ENCODE measurements at places on chromosomes 4 and X. TPM values are rescaled to one million over a fixed set of nuclear protein-coding genes. Genes with fewer than 3 reads are reported as not detected.
A peak's percentile ranks its signal among the peaks of the same experiment; 100 is the strongest.

Gene SSX2B
- total RNA-seq: not detected

GRCh38 chr4:25803720-25804225, 59.0 kb downstream of the SEL1L3 start:
- no peak for DNase-seq
- no peaks in the 10 kb centered on the region for H3K4me1 ChIP-seq
- no peak overlapping the region for H3K27ac ChIP-seq
- no peak overlapping the region for H3K4me3 ChIP-seq

Gene ARMCX1
- 0.42 TPM for total RNA-seq

Gene PDE5A
- 0.66 TPM for total RNA-seq

Gene RHOXF2B
- total RNA-seq: not detected

GRCh38 chrX:103464072-103464773, 55.1 kb downstream of the RAB40A start:
- H3K27me3 ChIP-seq: no peaks in the 10 kb centered on the region
- peak overlapping the region; percentile 79 for H3K4me3 ChIP-seq
- H3K27ac ChIP-seq: no peak overlapping the region
- no peaks in the 10 kb centered on the region for H3K36me3 ChIP-seq
- peak; percentile 14 for DNase-seq

DNA sequence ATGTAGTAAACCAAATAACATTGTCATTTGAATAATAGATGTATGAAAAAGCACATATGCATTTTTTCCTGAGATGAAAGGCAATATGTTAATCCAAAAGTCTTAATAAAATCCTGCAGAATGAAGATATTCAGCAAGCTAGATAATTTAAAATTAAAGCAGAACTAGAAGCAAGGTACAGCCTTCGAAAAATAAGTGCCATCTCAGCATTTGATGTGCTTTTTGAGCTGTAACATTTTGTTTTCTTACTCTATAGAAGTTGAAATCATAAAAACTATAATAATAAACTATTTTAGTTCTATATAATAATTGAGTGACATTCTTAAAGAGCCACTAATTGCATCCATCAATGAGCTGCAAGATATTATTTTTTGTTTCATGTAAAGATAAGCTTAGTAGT, 410.4 kb upstream of the TRAM1L1 start:
- H3K4me1 ChIP-seq: no peaks in the 10 kb centered on the region
- no peaks in the 10 kb centered on the region for H3K36me3 ChIP-seq
- no peak overlapping the region for H3K27ac ChIP-seq
- H3K27me3 ChIP-seq: no peaks in the 10 kb centered on the region
- DNase-seq: no peak

DNA sequence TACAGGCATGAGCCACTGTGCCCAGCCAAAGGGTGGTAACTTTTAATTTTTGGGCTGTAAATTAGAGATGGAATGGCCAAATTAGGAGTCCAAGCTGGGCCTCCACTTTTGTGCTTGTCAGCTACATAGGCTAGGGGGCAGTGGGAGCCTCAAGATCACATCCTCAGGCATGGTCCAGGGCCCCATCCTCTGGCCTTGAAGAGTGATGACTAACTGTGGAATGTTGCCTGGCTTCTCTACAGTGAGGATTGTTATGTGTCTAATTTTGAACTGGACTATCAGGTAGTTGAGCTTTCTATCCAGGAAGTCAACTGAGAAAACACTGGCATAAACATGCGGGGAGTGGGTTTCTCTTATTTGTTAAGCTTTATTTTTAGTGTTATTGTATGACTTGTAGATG, 33.0 kb downstream of the CCNG2 start:
- no peaks in the 10 kb centered on the region for H3K36me3 ChIP-seq
- no peaks in the 10 kb centered on the region for H3K27me3 ChIP-seq
- DNase-seq: no peak
- no peak overlapping the region for H3K4me3 ChIP-seq
- H3K27ac ChIP-seq: no peak overlapping the region

- H3K27ac ChIP-seq: no peak overlapping the region
- peaks cover 5% of the 10 kb centered on the region for H3K27me3 ChIP-seq
- no peaks in the 10 kb centered on the region for H3K4me1 ChIP-seq
- H3K4me3 ChIP-seq: no peak overlapping the region
- H3K36me3 ChIP-seq: no peaks in the 10 kb centered on the region
Observed at GRCh38 chr4:14669371-14669770, 332.9 kb upstream of the CPEB2 start.

DNA sequence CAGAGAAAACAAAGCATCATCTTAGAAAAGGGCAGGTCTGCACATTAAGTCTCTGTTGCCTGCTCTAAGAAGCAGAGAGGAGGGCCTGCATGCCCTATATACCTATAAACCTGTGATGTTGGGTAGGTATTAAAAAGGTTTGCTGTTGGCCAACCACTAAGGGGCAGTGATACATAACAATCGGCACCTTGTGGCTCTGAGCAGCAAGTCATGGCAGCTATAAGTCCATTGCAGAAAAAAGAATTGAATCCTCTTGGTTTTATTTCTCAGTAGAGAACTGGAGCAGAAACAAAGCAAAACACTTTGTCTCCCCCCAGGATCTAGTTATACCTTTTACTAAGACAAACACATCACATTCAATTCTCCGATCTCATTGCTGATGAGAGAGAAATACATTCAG, 1364.4 kb downstream of the STIM2 start:
- no peaks in the 10 kb centered on the region for H3K36me3 ChIP-seq
- no peaks in the 10 kb centered on the region for H3K4me1 ChIP-seq
- H3K4me3 ChIP-seq: no peak overlapping the region
- DNase-seq: no peak
- H3K27ac ChIP-seq: no peak overlapping the region

DNA sequence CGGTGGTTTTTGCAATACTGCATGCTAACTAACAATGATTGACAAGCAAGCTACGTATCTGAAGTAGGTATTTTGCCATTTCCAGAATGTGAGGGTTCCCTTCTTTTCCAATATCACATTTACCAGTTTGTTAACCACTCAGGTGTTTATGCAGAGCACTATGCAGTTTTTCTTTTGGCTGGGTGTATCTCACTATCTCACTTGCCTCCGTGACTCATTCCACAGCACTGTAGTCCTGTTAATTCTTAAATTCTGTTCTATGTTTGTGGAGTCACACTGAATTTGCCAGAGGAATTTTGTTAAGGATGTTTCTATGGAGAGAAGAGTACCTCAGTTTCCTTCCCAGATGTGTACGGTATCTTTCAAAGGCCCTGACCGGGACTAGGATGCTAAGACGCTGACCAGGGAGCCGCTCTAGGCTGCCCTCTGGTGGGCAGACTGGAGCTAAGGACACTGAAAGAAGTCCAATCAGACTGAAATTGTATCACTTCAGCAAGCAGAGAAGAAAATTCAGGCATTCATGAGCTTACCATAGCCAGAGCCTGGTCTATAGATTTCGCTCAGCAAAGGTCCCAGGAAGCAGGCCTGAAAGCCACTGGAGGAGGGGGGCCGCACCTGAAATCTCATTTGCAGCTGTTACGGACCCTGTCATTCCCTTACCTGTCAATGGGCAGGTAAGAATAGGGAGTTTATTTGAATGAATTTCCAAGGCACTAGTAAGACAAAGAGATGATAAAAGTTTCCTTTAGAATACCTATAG, 388.4 kb upstream of the SPOCK3 start:
- no peaks in the 10 kb centered on the region for H3K4me1 ChIP-seq
- no peaks in the 10 kb centered on the region for H3K36me3 ChIP-seq
- H3K27me3 ChIP-seq: no peaks in the 10 kb centered on the region
- no peak for DNase-seq

GRCh38 chrX:11273544-11273943, 19.7 kb upstream of the AMELX start:
- peaks cover 8% of the 10 kb centered on the region for H3K27me3 ChIP-seq
- H3K4me3 ChIP-seq: no peak overlapping the region
- H3K4me1 ChIP-seq: no peaks in the 10 kb centered on the region

Gene EOLA2
- total RNA-seq: 38.4 TPM

Gene TIMM17B
- total RNA-seq: 52.6 TPM

GRCh38 chr4:24236532-24236931, 346.7 kb upstream of the PPARGC1A start:
- no peaks in the 10 kb centered on the region for H3K36me3 ChIP-seq
- H3K4me3 ChIP-seq: no peak overlapping the region
- DNase-seq: no peak
- peaks cover 2% of the 10 kb centered on the region for H3K27me3 ChIP-seq
- no peaks in the 10 kb centered on the region for H3K4me1 ChIP-seq

DNA sequence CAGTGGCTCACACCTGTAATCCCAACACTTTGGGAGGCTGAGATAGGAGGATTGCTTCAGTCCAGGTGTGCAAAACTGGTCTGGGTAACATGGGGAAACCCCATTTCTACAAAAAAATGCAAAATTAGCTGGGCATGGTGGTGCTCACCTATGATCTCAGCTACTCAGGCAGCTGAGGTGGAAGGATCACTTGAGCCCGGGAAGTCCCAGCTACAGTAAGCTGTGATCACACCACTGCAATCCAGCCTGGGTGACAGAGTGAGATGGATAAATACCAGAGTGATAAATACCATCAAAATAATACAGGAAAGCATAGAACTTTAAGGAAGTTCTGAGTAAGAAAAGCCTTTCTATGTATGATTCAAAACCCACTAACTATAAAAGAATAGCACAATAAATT, 52.8 kb downstream of the LRBA start:
- DNase-seq: no peak
- H3K27ac ChIP-seq: no peak overlapping the region
- H3K36me3 ChIP-seq: peaks cover 34% of the 10 kb centered on the region
- no peaks in the 10 kb centered on the region for H3K27me3 ChIP-seq
